Diencephalon (tissue), 1 donor: ENCODE measurements at places on chromosomes 7 and 10. TPM values are rescaled to one million over a fixed set of nuclear protein-coding genes. Genes with fewer than 3 reads are reported as not detected.

The SORCS3 gene
- total RNA-seq, result 25.8 TPM

The FKBP9 gene
- 62.7 TPM for total RNA-seq

The FLNC gene
- 20.1 TPM for total RNA-seq

The RAMP3 gene
- total RNA-seq, result 6.2 TPM

The GLI3 gene
- 5.1 TPM for total RNA-seq

The PUS7 gene
- total RNA-seq, result 12.0 TPM

The LRRC18 gene
- 0.23 TPM for total RNA-seq

The PAXIP1 gene
- 11.3 TPM for total RNA-seq

The PURB gene
- total RNA-seq, result 38.5 TPM

The PNLIPRP2 gene
- total RNA-seq, result not detected

The NET1 gene
- 34.8 TPM for total RNA-seq

The GHITM gene
- 185 TPM for total RNA-seq

The CFAP46 gene
- 9.2 TPM for total RNA-seq

The LRIT1 gene
- total RNA-seq, result not detected

The HMX3 gene
- total RNA-seq, result 2.8 TPM

The EPO gene
- not detected for total RNA-seq

The SLC13A1 gene
- total RNA-seq, result not detected

The AKR1C8 gene
- not detected for total RNA-seq

The TRA2A gene
- 63.4 TPM for total RNA-seq

The ATRNL1 gene
- 592 TPM for total RNA-seq

The TAS2R38 gene
- total RNA-seq, result not detected

The ZEB1 gene
- total RNA-seq, result 107 TPM

The TMEM229A gene
- 4.6 TPM for total RNA-seq

The STEAP1 gene
- 1.2 TPM for total RNA-seq

The CPN1 gene
- not detected for total RNA-seq

The HOXA1 gene
- total RNA-seq, result not detected

The ZP3 gene
- 1.4 TPM for total RNA-seq

The SPDYE9 gene
- total RNA-seq, result not detected

The OR2A5 gene
- total RNA-seq, result not detected

The EBF3 gene
- total RNA-seq, result 19.6 TPM

The HMX2 gene
- 0.92 TPM for total RNA-seq

The NOS3 gene
- 2.5 TPM for total RNA-seq

The PTPN20 gene
- total RNA-seq, result 34.8 TPM

The ZNF488 gene
- total RNA-seq, result 1.6 TPM

The OPALIN gene
- total RNA-seq, result not detected

The DCLRE1A gene
- 18.7 TPM for total RNA-seq

The H2BK1 gene
- not detected for total RNA-seq

The SLC16A9 gene
- total RNA-seq, result 16.1 TPM

The NSUN5 gene
- 18.2 TPM for total RNA-seq

The NKX6-2 gene
- total RNA-seq, result 5.8 TPM

The GALNT17 gene
- 55.1 TPM for total RNA-seq

The LRGUK gene
- 11.8 TPM for total RNA-seq

The DMBT1 gene
- total RNA-seq, result under 0.01 TPM

The DYDC2 gene
- total RNA-seq, result 9.9 TPM

The NUP205 gene
- total RNA-seq, result 44.5 TPM

The CDC123 gene
- 102 TPM for total RNA-seq

The ABCC2 gene
- 1.6 TPM for total RNA-seq

The CASP2 gene
- total RNA-seq, result 12.5 TPM

The AKR1C2 gene
- 21.2 TPM for total RNA-seq

The ADO gene
- total RNA-seq, result 39.9 TPM
